OCI-M1 (cell line): ENCODE measurements at places on chromosomes 1 and 21.

GRCh38 chr1:66137235-66137634, 344.5 kb downstream of the PDE4B start:
- DNase-seq, result peak; percentile 42

- peak; percentile 2 for DNase-seq
Observed at GRCh38 chr1:19169642-19170041, 40.4 kb downstream of the UBR4 start.

- DNase-seq, result no peak
Observed at GRCh38 chr1:220500372-220500771, 27.6 kb upstream of the MARK1 start.

GRCh38 chr1:179323436-179323835, 29.8 kb downstream of the SOAT1 start:
- DNase-seq, result no peak

DNA sequence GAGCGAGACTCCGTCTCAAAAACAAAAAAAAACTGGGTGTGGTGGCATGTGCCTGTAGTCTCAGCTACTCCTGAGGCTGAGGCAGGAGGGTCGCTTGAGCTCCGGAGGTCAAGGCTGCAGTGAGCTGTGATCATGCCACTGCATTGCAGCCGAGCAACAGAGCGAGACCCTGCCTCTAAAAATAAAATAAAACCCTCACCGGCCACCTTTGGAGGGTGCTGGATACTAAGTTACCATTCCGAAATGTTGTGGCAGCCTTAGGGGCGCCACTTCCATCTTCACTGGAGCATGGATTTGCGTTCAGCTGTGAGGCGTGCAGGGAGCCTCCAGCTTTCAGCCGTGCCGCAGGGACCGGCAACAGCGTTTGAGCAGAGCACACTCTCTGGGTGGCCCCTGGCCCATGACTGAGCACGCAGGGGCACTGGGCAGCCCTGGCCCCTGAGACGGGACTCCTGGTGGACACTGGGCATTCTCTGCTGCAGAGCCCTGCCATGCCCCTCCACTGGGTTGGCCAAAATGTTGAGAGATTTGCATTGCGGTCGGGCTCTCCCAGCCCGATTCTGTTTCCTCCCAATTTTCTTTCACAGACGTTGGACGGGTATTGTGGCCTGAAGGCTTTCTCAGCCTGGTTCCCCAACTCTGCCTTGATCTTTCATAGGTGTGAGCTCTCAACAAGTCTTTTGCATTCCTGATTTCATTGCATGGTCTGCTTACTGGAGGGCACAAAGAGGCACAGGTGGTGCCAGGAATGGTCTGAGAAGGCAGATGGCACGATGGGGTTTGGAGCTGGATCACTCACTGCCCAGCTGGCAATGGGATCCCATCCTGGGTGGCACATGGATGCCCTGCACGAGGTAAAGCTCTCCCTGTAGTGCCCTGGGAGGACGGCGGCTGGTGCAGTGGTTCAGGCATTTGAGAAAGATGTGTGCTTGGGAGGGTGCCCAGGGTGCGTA, 5.8 kb upstream of the CFAP74 start:
- DNase-seq, result no peak

GRCh38 chr1:43653339-43653738, 3.4 kb downstream of the KDM4A start:
- DNase-seq, result peak; percentile 79

GRCh38 chr1:231193710-231194340, 32.0 kb downstream of the TRIM67 start:
- peak; percentile 17 for DNase-seq
